Activated T-helper 17 cell treated with anti-CD3 and anti-CD28 coated beads, Interleukin-2, amount 50 U/mL, for 72 hours (primary cell): ENCODE measurements at places on chromosomes 12 and 14.
A peak's percentile ranks its signal among the peaks of the same experiment; 100 is the strongest.

DNA sequence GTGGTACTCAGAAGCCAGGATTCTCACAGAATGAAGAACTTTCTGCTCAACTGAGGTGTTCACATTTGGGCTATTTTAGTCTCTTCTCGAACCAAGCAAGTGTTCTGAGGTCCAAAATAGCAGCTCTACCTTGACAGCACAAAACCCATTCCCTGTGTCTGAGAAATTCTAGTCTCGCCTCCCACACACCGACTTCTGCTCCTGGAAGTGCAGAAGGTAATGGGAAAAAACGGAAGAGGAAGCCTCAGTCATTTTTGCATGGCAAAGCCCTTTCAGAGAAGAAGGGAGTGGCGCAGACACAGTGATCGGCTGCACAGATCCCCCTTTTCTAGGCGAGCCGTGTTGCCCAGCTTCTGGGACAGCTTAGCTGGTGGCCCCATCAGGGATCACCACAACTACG lies 31.2 kb upstream of the VPS33A start:
- no peak for ATAC-seq

DNA sequence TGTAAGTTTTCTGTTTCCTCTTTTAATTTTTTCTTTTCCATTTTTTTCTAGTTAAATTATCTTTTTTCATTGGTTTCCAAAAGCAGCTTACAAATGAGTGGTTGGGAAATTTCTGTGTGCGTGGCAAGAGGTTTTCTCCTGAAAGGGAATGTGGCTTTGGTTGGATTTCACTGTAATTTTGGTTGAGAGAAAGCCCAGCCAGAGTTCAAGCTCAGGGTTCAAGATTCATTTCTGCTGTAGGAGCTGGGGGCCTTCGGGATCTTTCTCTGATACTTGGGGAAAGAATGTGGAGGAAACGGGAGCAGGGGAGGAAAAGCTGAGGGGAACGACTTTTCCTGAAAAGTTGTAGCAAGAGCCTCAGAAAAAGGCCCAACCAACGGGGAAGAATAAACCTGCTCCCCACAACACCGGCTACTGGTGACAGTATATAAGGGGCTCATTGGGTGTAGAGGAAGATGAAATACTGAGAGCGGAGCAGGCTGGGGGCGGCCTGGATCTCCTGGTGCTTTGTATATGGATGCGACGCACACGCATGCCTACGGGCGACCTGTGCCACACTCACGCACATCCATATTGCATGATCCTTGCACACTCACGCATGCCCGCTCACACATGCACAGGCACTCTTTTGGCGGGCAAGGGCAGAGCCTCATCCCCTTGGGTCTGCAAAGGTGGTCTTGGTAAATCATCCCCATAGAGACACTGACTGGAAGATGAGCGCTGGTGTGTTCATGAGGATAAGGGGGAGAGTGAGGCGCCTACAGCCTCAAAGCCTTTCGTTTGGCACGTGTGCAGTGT lies 1.9 kb downstream of the HOXC10 start:
- ATAC-seq, result no peak

DNA sequence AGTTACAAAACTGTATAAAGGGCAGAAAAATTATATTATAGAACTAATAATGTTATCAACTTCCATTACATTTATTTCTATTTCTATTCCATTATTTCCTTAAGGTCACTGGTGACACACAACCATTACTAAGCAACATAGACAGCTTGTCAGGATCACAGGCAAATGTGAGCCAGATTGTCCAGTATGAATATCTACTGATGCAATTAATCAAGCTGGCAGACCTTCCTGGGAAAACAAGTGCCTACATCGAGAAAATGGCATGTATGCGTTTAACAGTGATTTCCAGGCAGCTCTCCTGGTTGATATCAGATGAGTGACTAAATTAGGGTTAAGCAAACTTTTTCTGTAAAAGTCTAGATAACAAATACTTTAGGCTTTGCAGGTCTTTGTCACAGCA lies 36.9 kb upstream of the TSPAN8 start:
- ATAC-seq, result no peak

DNA sequence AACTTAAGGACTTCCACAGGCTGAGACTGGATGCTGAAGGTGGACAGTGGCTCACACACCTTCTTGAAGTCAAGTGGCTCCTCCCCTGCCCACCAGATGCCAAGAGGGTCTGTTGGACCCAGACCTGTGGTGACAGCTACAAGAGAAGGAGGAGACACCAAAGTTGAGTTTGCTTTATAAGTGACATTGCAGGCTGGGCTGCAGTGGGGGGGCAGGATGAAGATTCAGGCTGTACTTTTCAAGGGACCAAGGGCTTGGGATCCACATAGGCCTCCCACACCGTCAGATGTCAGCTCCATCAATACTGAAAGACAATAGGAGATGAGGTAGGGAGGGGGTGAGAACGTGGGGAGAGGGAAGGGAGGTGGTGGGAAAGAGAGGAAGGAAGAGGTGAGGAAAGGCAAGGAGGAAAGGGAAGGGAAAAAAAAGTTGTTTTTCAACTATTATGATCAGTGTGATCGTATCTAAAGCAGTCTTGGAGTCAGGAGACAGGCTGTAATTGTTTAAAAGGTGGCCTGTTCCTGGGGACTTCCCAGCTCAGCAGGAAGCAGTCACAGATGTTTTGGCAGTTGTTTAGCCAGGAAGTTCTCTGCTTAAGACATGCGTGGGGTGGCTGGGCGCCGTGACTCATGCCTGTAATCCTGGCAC lies 84.1 kb upstream of the RESF1 start:
- peak; percentile 99 for ATAC-seq

DNA sequence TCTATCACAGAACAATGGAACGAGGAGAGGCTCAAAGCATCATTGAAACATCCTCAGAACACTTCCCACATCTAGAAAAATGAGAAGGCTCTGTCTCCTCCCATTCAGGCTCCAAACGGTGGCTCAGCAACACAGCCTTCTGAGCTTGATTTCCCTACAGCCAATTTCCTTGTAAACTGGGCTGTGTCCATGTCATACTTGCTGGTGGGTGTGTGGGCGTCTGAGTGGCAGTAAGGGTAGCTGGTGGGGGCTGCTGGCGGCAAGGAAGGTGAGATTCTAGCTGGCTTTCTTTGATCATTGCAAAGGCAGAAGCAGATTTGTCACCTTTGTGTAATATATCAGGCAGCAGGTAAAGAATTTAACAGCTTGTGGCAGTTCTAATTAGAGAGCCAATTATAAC lies 163.7 kb downstream of the CALM1 start:
- ATAC-seq, result no peak

DNA sequence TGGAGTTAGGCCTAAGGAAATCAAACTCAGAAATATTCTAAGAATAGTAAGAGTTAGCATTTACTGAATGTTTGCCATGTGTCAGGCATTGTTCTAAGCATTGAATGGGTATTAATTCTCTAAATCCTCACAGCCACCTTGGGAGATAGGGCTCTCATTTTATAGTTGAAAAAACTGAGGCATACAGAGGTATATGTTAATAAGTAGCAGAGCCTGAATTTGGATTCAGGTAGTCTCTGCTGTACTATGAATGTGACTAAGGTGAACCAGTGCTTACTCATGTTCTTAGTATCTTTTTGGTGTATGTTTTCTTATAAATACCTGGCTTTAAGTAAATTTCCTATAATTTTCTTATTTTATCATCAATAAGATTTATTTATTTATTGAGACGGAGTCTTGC lies 8.1 kb downstream of the ARF6 start:
- peak; percentile 13 for ATAC-seq

DNA sequence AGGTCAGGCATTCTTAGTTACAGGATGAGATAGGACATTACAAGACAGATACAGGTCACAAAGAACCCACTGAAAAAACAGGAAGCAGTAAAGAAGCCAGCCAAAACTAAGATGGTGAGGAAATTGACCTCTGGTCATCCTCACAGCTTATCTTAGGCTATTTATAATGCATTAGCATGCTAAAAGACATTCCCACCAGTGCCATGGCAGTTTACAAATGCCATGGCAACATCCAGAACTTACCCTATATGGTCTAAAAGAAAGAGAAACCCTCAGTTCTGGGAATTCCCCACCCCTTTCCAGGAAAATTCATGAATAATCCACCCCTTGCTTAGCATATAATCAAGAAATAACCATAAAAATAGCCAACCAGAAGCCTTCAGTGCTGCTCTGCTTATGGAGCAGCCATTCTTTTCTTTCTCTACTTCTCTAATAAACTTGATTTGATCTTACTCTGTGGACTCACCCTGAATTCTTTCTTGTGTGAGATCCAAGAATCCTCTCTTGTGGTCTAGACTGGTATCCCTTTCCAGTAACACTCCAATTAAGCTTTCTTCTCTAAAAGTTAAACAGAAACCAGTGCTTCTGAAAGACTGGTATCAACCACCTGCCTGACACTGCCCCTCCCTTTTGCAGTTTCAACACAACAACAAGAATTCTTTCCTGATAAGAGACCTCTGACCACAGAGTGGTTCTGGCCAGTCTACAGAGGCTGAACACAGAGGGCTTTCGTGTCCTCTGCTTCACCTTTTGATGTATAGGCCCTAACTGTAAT lies 86.9 kb downstream of the BCAT1 start:
- ATAC-seq, result peak; percentile 42
